ENCODE measurements at places on chromosomes 1 and 21.
A peak's percentile ranks its signal among the peaks of the same experiment; 100 is the strongest.

GRCh38 chr1:218669431-218669830, 324.3 kb downstream of the TGFB2 start:
- DNase-seq = no peak

DNA sequence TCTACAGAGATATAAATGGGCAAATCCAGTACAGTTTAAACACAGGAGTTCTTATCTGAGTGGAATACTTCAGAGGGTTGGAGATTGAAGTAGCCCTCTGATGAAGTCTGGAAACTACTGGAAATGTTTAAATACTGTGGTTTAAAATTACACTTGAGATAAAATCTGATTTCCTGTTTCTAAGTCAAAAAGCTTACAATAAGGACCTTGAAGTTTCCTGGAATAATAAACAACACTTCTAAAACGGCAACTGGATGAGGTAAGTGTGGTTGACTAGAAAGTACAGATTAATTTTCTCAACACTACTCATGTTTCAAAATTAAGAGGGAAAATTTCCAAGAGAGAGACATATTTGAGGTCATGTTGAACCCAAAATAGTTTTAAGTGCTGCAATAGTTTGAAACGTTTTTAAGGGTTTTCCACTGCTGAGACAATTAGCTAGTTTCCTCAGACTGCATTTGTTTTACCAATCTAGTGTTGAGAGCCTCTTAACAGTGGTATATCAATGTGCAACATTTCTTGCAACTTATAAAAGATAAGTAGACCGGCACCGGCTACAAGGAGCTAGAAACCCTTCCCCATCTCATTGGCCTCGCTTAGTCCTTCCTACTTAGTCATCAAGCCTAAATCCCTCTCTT, 27.4 kb downstream of the KCNA3 start:
- no peak for DNase-seq

DNA sequence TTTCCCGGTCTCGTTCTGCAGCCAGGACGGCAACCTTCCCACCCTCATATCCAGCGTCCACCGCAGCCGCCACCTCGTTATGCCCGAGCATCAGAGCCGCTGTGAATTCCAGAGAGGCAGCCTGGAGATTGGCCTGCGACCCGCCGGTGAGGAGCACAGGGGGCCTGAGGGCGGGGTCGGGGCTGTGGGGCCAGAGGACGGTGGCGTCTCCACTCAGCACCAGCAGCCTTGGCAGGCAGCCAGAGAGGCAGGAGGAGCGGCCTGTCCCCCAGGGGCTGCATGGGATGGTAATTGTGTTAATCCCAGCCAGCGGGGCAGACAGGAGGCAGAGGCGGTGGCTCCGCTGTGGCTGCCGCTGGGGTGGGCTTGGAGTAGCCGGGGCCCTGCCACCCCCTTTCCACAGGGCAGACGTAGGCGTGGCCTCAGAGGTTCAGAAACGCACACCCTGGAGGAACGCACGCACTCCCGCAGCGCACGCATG, 12.1 kb downstream of the SAMD11 start:
- DNase-seq = no peak

DNA sequence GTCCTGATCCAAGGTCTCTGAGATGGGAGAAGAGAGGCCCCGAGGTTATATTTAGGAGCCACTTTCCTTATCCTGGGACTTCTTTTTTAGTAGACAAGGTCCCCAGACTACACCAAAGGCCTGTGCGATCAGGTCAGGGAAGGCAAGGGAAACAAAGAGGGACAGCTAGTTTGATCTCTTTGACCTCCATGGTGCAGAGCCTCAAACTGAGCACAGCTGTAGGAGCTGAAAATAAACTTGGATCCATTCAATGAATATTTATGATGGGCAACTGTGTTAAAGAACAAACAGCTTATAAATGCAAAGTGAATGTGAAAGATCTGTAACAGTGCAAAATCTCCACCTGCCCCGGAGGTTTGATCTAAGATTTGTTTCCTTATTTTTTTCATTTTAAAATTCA, 256.6 kb downstream of the DYRK1A start:
- DNase-seq = no peak

DNA sequence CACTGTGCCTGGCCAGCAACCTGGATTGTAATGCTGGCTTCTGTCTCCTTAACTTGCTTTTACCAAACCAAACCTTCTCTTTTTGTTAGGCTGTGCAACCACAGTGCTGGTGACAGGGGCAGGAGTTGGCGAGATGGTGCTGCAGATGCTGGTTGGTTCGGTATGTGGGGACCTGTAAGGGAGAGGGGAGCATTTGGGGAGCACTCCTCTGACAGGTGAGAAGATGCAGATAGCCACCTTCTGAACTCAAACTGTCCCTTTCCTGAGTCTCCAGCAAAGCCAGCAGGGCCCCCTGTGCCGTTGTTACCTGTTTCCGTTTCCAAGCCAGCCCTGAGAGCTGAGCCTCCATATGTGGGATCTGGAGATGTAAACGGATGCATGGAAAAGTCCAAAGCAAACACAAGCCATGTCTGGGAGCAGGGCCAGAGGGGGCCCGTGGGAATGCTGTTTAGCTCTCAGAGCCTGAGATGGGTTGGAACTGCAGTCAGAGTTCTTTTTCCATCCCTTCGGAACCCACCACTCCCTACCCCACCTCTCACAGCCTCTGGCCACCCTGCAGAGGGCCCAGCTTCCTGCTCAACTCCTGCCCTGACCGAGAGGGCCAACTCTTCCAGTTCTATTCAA, 34.0 kb downstream of the ELK4 start:
- peak; percentile 54 for DNase-seq

DNA sequence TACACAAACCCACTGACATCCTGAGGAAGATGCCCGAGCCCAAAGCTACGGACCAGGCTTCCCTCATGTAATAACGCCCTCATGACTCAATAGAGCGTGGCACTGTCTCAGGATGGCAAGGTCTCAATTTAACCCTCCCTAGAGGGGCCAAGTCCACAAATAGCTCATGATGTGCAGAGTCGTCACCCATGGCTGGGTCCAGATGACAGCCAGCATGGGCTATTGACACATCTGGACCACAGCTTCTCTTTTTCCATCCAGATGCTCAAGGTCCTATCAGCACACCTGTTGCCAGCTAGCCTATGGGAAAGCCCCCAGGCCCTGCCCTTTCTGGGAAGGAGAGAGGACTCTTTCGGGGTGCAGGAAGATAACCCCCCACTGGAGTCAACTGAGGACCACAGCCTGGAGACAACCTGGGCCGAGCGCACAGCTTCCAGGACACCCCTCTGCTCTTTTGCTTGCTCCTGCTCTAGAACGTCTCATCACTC, 2.8 kb downstream of the LAPTM5 start:
- DNase-seq = no peak

DNA sequence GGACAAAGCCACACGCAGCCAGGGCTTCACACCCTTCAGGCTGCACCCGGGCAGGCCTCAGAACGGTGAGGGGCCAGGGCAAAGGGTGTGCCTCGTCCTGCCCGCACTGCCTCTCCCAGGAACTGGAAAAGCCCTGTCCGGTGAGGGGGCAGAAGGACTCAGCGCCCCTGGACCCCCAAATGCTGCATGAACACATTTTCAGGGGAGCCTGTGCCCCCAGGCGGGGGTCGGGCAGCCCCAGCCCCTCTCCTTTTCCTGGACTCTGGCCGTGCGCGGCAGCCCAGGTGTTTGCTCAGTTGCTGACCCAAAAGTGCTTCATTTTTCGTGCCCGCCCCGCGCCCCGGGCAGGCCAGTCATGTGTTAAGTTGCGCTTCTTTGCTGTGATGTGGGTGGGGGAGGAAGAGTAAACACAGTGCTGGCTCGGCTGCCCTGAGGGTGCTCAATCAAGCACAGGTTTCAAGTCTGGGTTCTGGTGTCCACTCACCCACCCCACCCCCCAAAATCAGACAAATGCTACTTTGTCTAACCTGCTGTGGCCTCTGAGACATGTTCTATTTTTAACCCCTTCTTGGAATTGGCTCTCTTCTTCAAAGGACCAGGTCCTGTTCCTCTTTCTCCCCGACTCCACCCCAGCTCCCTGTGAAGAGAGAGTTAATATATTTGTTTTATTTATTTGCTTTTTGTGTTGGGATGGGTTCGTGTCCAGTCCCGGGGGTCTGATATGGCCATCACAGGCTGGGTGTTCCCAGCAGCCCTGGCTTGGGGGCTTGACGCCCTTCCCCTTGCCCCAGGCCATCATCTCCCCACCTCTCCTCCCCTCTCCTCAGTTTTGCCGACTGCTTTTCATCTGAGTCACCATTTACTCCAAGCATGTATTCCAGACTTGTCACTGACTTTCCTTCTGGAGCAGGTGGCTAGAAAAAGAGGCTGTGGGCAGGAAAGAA, 8.1 kb downstream of the PSRC1 start:
- peak; percentile 46 for DNase-seq

- no peak for DNase-seq
Observed at GRCh38 chr1:14924455-14925331, 228.9 kb upstream of the TMEM51 start.

DNA sequence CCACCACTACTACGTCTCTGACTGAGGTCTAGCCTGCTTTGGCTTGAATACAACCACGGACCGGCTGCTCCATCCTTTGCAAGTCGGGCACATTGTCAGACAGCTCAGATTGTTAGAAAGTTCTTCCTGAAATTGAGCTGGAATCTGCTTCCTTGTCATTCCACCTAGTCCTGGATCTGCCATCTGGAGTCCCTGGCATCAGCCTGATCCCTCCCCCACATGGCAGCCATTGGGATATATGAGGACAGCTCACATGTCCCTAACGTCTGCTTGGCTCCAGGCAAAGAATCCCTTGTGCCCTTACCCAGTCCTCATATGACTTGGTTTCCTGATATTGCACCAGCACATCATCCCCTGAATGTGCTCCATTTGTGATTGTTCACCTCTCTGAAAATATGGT, 56.3 kb upstream of the SYT6 start:
- no peak for DNase-seq

GRCh38 chr1:150578272-150579109, 919 bp downstream of the MCL1 start:
- peak; percentile 82 for DNase-seq

- DNase-seq = peak; percentile 79
Observed at GRCh38 chr1:50332941-50333594, 90.2 kb downstream of the DMRTA2 start.

DNA sequence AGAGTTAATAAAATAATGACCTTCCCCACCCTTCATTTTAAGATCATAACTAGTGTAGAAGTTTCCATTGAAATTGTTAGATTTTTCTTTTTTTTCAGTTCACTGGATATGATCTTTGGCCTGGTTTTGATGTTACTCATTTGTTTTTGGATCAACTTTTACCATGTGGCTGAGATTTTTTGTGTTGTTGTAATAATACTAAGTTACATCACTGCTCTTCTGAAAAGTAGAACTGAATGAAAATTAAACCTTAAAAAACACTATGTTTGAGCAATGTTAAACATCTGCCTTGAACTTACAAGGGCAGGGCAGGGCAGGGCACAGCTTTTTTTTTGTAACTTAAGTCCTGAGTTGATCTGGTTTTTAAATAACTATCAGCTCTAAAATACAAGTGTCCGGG, 204.8 kb upstream of the ADAMTS5 start:
- no peak for DNase-seq

DNA sequence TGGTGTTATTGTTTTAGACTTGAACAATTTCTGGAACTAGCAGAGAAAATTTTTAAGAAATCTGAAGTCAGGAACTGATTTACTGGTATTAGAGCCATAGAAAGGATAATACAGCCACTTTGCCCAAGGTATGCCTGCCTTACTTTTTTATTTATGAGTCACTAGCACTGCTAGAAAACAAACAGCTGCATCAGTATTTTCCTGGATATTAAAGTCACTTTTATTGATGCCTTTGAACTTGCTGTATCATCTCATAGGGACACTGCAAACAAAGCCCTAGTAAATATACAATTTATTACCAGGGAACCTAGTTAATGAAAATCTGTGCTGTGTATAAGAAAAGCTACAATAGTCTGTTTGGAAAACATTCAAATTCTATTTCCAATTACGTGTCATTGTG, 490.8 kb upstream of the TMPRSS15 start:
- no peak for DNase-seq

GRCh38 chr1:26630634-26631033, 65.2 kb upstream of the ARID1A start:
- no peak for DNase-seq

DNA sequence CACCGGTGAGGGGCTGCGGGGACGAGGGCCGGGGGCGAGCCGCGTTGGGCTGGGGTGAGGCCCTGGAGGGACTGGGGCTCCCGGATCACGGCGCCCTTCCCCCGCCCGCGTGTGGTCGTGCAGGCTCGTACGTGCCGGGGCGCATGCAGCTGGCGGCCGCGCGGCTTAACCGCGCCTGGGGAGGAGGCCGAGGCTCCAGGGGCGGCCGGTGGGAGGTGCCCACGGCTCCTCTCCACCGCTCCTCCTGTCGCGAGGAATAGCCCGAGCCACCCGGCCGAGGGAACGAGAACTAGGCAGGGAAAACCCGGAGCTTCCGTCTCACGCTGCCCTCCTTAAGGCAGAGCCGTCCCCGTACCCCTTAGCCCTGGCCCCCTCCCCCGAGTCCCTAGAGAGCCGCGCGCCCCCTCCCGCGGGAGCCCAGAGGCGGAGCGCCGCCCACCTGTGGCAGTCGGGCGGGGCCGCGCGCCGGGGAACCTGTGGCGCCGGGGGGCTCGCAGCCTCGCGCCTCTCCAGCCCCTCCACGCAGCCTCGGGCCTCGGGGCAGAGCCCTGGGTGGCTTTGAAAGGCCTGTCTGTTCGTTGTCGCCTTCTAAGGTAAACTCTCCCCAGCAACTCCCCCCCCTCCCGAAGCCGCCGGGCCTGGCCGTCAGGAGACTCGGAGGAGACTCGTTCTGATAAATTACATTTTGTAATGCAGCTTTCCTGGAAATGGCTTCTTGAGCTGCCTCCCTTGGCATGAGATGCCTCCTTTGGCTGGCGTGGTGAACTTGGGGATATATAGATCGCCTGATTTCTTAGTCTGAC, 746 bp downstream of the AK4 start:
- DNase-seq = peak; percentile 65

DNA sequence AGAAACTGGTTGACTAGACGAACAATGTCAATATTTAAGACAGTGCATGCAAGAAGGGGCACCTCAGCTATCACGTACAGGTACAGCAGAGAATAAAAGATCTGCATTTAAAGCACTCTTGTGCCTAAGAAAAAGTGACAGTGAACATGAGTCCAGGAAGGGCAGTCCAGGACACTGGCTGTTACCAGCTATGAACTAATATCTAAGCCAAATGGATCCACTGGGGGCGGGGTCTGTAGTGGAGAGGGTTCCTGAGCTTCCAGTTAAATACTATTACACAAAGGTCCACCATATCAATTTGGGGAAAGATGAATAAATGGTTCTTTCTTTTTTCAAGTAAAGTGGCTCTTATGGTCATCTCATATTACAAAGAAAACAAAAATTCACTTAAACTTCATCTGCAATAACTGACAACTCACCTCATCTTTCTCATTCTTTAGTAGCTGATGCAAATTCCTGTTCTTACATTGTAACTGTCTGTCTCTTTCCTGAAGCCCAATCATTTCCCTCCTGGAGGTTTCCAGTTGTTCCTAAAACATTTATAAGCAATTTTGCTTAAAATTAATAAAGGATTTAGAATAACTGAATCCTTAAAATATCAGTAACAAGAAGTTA, 24.5 kb downstream of the SSX2IP start:
- no peak for DNase-seq

All from activated effector memory CD4-positive, alpha-beta T cell treated with anti-CD3 and anti-CD28 coated beads, Interleukin-2, amount 50 U/mL, for 16 hours (primary cell).